ENCODE measurements at places on chromosomes 11 and 22. TPM values are rescaled to one million over a fixed set of nuclear protein-coding genes. Genes with fewer than 3 reads are reported as not detected.

The POTEH gene
- not detected for total RNA-seq

The GLYAT gene
- not detected for total RNA-seq

The GATD1 gene
- total RNA-seq, result 20.3 TPM

The MIOX gene
- total RNA-seq, result under 0.01 TPM

Measured in fibroblast of lung (primary cell).